ENCODE measurements at places on chromosomes 1 and 21.

DNA sequence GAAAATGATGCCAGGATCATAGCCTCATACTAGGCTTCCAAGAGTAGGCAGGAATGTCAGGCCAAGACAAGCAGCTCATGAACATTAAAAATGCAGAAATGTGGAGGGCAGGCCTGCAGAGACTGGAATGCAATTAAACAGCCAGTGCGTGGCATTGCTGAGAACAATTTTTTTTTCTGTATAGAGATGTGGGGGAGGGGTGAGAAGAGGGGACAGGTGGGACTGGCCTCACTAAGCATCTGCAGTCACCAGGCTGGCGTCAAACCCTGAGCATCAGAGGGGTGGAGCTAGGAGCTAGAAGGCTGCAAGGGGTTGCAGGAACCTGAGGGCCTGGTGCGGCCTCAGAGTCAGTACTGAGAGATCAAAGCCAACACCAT is 114.1 kb downstream of the TNR start:
- no peak for DNase-seq

- DNase-seq: no peak
Observed at GRCh38 chr1:225182716-225183115, 245.1 kb downstream of the LBR start.

DNA sequence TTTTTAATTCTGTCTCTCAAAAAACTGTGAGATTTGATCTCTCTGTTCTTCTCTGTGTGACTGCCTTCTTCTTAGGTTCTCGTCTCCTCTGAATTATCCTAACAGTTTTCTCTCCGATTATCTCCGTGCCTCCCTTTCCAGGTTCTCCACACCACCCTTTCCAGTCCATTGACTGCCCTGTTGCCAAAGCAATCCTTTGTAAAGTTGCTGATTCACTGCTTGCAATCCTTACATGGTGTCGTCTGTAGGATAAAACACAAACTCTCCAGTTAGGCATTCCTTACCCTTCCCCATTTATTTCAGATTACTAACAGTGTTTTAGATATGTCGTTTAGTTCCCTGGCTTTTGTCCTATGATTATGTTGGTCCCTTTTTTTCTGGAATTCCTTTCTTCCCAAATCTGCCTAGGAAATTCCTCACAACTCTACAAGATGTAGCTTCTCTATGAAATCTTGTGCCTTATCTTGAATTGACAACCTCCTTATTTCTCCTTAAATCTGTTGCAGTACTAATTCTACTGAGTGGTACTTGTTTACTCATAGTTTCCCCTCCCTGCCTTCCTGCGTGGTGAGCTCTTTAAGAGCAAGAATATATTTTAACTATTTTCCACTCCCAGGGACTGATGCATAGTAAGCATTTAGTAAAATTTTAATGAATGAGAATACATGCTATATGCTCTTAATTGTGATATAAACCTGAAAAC is 22.3 kb downstream of the RCOR3 start:
- DNase-seq: no peak

DNA sequence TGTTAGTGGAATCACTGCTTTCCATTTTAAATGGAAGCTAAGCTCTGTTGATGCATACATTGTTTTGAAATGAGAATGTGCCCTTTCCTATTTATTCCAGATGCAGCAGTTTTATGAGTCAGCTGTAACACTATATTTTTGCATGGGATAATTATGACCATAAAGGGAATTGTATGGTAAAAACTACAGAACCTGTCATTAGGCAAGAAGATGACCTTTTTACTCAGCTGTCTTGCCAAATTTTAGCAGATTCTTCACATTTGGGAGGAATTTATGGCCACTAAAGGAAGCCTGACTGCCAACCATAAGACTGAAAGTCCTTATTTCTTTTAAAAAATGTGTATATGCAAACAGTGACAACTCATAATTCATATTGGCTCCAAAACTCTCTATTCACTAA is 356.3 kb upstream of the PRMT6 start:
- no peak for DNase-seq

DNA sequence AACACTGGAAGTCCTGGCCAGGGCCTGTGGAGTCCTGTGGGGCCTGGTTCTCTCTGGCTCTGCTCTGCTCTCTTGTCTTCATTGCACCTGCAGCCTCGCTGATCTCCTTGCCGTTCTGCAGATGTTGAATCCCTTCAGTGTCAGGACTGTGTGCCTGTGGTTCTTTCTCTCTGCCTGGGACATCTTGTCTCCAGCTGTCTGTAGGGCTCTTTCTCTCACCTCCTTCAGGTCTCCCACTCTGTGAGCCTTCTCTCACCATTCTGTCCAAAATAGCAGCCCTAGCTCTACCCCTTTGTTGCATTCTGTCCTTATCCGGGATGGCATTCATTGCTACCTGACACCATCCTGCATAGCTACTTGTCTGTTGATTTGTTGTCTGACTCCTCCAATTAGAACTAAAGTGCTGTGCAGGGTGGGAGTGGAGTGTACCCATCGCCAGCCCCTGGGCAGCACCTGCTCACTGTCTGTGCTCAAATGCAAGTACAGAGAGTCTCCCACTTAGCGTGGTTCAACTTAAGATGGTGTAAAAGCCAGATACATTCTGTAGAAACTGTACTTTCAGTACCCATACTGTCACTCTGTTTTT is 8.9 kb downstream of the PGBD2 start:
- no peak for DNase-seq

- DNase-seq: no peak
Observed at GRCh38 chr1:50966991-50967390, 3.1 kb upstream of the CDKN2C start.

DNA sequence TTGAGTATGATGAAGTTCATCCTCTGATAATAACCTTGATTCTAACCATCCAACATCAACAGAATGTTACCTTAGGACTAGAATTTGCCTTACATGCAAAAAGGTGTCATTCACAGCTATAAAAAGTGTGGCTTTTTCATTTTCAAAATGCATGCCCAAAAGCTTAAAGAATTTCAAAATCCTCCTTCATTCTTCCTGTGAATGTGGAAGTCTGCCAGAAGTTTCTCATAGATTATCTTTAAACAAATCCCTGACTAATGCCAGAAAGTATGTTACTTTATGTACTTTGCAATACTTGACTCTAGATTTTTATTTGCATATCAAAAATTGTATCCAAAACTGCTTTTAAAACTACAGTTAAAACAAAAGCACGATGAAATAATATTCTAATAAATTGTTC is 270.6 kb upstream of the ZRANB2 start:
- DNase-seq: no peak

- DNase-seq: no peak
Observed at GRCh38 chr1:29202053-29202452, 20.4 kb upstream of the SRSF4 start.

DNA sequence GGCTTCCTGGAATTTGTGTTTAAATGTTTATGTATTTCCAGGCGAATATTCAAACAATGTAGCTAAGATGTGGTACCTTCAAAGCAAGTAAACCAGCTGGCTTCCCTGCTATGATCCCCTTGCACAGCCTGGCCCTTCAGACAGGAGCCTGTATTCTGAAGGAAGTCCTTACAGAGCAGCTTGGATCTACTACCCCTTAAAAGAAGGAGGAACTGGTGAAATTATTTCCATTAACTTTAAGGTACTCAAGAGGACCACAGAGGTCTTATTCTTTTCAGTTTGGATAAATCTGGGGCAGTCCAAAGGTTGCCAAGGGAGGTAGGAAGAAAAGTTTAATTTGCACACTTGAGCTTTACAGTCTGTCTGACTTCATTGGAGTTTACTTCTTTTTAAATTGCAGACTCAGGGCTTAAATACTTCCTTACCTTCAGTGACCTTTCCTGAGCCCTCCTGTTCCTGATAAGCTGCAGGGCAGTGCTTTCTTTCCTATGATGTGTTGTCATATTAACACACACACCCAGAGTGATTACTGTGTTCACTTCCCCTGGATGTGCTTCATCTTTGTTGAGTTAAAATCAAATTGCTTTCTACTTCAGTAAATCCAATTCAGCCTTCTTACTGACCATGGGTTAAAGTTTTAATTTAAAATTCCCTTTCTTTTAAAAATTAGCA is 40.5 kb downstream of the DISC1 start:
- DNase-seq: no peak

- DNase-seq: no peak
Observed at GRCh38 chr1:84493747-84494146, 12.4 kb upstream of the SPATA1 start.

GRCh38 chr1:49059087-49059486 is 282.4 kb upstream of the BEND5 start:
- no peak for DNase-seq

GRCh38 chr1:59026472-59026948 is 242.7 kb upstream of the JUN start:
- no peak for DNase-seq

GRCh38 chr1:219751870-219752507 is 139.1 kb upstream of the ZC3H11B start:
- DNase-seq: no peak

DNA sequence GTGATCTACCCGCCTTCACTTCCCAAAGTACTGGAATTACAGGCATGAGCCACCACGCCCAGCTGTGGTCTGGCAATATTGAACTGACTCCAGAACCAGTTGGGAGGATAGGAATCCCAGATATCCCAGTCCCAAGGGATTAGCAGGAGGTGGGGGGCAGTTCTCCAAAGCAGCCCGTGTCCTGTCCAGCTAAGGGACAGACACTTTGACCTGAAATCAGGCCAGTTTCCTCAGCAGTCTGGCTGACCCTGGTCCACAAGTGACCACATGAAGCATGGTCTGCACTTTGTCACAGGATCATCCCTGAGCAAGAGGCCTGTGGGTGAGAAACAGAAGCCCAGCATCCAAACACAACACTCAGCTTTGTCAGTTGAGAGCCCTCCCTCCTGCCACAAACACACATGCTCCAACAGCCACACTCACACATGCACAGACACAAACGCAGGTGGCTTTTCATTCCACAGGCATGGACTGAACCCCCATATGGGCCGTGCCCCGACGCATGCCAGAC is 2.7 kb upstream of the FDPS start:
- DNase-seq: peak; percentile 47

- DNase-seq: no peak
Observed at GRCh38 chr21:39533545-39534380, 79.0 kb upstream of the B3GALT5 start.

GRCh38 chr1:95229037-95229436 is 5.0 kb upstream of the RWDD3 start:
- no peak for DNase-seq

GRCh38 chr1:96259399-96259798 is 462.2 kb upstream of the PTBP2 start:
- DNase-seq: no peak

GRCh38 chr1:66731170-66731865 is 20.9 kb upstream of the DYNLT5 start:
- DNase-seq: no peak

DNA sequence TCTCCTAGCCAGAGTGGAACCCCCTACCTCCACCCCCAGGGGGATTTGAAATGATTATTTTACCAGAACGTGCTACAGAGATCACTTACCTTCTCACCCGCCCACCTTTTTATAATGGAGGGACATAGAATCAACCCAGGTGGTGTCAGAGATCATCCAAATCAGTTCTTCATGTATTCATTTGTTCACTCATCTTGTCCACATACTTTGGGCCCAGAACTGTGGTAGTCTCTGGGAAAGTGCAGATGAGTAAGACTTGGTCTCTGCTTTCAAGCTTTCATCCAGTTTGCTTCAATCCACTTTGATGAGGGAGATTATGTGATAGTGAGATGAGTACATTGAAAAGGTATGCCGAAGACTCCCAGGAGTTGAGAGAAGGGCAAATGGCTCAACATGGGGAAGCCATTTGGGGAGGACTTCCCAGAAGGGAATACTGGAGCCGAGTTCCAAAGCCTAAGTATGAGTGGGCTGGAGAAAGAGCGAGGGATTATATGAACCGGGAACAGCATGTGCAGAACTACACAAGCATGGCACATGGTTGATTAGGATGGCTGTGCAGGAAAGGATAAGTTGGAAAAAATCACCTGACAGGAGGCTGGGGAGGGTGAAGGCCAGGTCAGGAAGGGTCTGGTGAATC is 1.9 kb downstream of the FGGY start:
- no peak for DNase-seq

DNA sequence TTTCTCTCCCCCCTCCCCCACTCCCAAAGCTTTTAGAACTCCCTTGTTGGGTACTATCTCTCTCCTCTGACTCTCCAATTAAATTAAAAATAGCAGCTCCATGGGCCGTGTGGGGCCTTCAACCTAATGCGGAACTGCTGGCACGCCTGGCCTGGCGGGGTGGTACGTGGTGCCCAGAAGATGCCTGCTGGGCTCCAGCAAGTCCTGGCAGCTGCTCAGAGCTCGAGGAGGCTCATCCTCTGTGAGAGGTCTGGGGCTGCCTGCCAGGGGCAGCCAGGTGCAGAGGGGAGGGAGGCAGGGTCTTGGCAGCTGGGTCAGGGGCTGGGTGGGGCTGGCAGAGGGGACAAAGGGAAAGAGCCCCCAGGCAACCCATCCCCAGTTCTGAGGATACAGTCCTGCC is 74.4 kb downstream of the ACTL8 start:
- DNase-seq: no peak

DNA sequence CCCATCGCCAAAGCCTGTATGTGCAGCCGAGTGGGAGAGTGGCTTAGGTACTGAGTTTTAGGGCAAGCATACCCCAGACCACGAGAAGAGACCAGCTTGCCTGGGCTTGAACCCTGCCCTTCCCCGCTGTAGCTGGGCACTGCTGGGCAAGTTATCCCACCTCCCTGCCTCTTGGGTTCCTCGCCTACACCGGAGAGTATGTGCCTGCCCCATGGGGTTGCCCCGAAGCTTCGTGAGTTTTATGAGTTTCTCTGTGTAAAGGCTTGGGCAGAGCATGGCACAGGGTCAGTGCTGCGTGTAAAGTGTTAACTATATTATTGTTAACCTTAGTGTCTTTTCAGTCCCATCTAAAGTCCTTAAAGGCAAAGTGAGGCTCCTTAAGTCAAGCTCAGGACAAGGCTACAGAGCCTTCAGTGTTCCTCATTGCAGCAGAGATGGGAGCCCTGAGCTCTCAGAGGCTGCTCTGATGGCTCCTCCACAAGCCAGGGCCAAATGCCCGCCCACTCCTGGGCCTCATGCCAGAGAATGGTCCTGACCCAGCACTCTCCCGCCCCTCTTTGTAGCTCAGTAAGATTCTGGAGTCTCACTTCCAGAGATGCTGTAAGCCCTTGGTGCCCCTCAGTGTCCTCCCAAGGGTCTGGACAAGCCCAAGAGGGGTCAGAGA is 37.0 kb upstream of the KCNA10 start:
- DNase-seq: peak; percentile 75

DNA sequence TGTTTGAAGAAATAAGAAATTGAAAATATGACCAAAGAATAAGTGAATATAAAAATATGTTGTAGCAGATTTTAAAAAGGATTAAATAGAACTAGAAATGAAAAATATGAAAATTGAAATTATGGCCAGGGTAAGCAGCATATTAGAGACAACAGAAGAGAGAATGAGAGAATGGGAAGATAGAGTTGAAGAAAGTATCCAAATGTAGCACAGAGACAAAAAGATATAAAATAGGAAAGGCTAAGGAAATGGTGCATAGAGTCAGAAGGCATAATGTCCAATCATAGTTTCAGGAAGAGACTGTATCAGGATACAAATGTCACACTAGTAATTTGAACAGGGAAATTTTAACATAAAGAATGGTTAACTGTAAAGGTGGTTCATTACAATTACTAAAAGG is 29.5 kb downstream of the AZIN2 start:
- no peak for DNase-seq

GRCh38 chr1:179337942-179338560 is 27.7 kb upstream of the AXDND1 start:
- no peak for DNase-seq

- DNase-seq: no peak
Observed at GRCh38 chr1:194331758-194332157, 1145.3 kb upstream of the B3GALT2 start.
